Thymus (tissue), 14 donors: ENCODE measurements at places on chromosomes 12 and 14. TPM values are rescaled to one million over a fixed set of nuclear protein-coding genes. Genes with fewer than 3 reads are reported as not detected.

Gene GPR135
- 0.38 TPM for total RNA-seq

Gene NOVA1
- total RNA-seq: 0.94 TPM

Gene CCDC175
- total RNA-seq: not detected

Gene OTX2
- total RNA-seq: 0.14 TPM

Gene APAF1
- 10.5 TPM for total RNA-seq
